ENCODE measurements at places on chromosomes 2 and 18.

GRCh38 chr18:61702007-61702406 is 190.8 kb downstream of the RNF152 start:
- no peak for DNase-seq

DNA sequence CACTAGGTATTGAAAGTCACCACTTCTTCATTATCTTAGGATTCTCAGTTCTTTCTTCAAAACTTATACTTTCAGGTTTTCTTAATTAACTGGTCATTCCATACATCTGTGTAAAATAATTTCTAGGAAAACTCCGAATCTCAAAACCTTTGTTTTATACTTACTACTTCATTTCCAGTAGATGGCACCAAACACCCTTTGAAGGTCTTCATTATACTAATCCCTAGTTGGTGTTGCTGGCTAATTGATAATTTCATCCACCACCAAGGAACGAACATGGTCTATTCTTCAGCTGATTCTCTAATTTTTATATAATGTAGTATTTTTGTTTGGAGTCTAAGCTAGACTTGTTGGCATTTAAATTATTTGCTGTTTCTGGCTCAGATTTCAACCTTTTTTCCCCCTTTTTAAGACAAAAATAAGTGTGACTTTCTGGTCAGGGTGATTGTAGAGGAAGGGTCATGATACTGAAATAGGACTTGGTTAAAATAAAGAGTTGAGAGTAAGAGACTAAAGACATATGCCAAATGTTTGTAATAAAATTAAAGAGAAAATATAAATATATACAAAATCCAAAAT is 2.8 kb upstream of the MXD1 start:
- DNase-seq: no peak

DNA sequence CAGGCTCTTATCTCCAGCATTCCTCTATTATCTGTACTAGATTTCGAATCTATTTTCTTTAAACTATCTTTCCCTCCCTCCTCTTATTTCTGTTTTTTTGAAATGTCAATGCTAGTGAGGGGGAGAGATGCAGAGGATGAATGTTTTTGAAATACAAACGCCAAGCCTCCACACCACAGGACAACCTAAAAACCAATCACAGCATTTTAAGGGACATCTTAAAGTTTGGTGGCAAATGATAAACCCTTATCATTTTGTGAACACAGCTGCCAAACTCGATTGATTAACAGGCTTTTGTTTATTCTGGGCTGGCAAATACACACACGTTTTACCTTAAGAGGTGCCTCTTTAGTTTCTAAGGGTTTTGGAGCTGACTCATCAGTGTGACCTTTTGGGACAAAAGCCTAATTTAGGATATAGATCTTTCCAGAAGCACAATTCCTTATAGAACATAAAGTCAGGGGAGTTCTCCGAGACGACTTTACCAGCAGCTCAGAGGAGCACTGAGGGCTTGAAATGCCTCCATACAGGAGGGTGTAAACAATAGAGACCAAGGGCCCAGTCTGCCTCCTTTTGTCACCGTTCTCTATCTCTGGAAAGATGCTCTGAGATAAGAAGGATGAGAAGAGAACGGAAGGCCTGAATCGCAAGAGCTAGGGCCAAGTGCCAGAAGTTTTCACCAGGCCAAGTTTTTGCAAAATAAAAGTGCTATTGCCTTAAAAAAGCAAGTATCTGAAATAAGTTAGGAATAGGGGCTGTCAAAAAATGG is 4.2 kb upstream of the MEIS1 start:
- DNase-seq: no peak

GRCh38 chr2:191010887-191011885 is 2.8 kb downstream of the STAT1 start:
- no peak for DNase-seq

GRCh38 chr18:11808001-11808855 is 43.0 kb upstream of the CHMP1B start:
- no peak for DNase-seq
